ENCODE measurements at places on chromosomes 3 and 15. TPM values are rescaled to one million over a fixed set of nuclear protein-coding genes. Genes with fewer than 3 reads are reported as not detected.

DNA sequence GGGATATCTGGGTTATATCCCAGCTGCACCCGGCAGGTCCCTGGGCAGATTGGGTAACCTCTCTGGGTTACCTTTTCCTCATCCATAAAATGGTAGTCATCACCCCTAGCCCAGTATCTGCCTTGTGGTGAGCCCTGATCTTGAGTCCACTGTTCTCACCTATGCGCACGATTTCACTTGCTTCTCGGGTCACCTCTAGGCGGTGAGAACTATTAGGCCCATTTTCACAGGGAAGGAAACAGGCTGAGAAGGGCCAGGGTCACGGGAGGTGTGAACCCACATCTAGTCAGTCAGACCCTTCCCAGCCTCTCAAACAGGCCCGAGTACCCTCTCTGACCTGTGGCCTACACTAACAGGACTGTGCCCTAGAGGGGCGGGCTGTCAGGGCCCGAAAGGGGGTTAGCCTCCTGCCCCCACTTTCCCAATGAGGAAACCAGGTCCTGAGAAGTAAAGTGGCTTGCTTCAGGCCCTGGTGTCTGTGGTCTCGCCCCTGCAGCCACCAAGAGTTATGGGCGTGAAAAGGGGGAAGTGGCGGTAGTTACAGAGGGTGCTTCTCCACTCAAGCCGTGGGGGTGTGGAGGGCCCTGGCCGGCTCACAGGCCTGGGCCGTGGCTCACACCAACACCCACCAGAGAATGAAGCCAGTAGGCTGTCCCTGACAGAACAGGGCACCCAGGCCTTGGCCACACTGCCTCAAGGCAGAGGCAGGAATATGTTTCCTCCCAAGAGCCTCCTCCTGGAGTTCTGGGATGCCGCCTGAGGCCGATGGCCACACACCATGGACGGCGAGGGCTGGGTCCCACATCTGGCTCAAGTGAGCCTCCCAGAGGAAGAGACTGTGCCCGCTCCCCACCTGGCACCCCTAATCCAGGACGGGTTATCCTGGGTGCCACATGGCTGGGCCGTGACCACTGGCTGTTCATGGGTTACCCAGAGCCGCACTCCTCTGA, 19.5 kb downstream of the PSTPIP1 start:
- peaks cover 69% of the 10 kb centered on the region for H3K4me1 ChIP-seq
- DNase-seq = peak; percentile 57
- H3K27ac ChIP-seq = no peak overlapping the region
- H3K27me3 ChIP-seq = no peaks in the 10 kb centered on the region
- no peaks in the 10 kb centered on the region for H3K36me3 ChIP-seq
- H3K4me3 ChIP-seq = no peak overlapping the region

- no peak overlapping the region for H3K27ac ChIP-seq
These were observed 521.9 kb downstream of the PLOD2 start for GRCh38 chr3:145639003-145639606.

DNA sequence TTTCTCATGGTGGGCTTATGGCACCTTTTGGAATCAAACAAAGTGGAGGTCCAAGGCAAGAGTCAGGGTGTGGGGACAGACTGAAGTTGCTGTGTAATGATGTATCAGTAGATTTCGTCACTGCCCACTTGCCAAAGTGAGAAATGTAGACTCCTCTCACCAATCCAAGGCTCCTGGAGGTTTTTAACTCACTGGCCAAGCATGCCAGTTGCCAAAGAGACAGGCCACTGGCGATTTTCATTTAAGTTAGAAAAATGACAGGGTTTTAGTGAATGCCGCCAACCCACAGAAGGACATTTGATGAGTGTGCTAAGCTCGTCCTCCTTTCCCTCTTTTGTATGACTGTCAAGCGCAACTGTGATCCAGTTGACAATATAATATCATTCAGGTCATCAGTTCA, 209.2 kb downstream of the FEZF2 start:
- H3K36me3 ChIP-seq = no peaks in the 10 kb centered on the region
- DNase-seq = no peak
- no peaks in the 10 kb centered on the region for H3K27me3 ChIP-seq
- no peak overlapping the region for H3K27ac ChIP-seq
- H3K4me1 ChIP-seq = no peaks in the 10 kb centered on the region

The PCOLCE2 gene
- not detected for polyA plus RNA-seq

- no peak for DNase-seq
- no peak overlapping the region for H3K27ac ChIP-seq
- H3K4me1 ChIP-seq = no peaks in the 10 kb centered on the region
These were observed 86.9 kb downstream of the DCLK3 start for GRCh38 chr3:36677331-36678007.

DNA sequence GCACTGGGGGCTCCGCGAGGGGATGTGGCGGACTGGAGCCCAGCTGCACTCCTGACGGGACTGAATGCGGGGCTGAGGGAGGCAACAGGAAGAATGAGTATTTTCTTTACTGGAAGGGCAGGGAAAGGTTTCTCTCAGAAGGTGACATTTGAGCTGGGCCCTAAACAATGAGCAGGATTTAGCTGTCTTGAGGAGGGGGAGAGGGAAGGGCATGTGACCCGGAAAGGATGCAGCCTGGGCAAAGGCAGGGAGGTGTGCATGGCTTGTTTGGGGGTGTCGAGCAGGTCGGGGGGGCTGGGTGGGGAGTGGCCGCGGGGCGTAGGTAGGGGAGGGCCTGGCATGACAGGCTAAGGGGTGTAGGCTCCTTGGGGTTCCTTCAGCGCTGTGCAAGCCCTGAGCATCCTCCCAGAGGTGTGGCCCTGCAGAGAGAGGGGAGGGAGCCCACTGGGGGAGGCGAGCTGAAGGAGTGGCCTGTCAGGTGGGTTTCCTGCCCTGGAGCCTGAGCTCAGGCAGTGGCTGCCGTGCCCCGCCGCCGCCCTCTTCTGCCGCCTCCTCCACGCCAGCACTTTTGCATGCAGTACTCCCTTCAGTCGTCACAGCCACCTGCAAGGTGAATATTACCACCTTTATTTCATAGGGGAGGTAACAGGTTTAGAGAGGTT, 17.2 kb upstream of the ANKDD1A start:
- no peaks in the 10 kb centered on the region for H3K36me3 ChIP-seq
- H3K4me1 ChIP-seq = peaks cover 68% of the 10 kb centered on the region
- H3K27ac ChIP-seq = peak overlapping the region; percentile 98
- peak; percentile 78 for DNase-seq
- no peaks in the 10 kb centered on the region for H3K27me3 ChIP-seq
- H3K4me3 ChIP-seq = peak overlapping the region; percentile 88

The RHCG gene
- polyA plus RNA-seq = not detected
